ENCODE measurements at places on chromosomes 3 and 15. TPM values are rescaled to one million over a fixed set of nuclear protein-coding genes. Genes with fewer than 3 reads are reported as not detected.

Gene GNB5
- total RNA-seq, result 40.8 TPM

DNA sequence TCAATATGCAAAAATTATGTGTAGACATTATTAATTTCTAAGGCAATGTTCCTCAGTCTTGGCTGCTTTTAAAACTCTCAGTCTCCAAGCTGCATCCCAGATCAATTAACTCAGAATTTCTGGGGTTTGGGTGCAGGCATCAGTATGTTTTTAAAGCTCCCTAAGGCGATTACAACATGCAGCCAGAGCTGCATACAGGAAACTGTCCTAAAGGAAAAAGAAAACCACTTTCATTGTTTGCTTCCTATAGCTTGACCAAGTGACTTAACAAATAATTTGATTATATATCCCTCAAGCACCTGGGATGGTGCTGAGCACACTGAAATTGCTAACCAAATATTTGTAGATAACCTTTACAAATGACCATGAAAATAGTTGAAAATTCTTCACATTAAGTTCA, 194.7 kb downstream of the DTWD1 start:
- DNase-seq, result no peak
- H3K4me1 ChIP-seq, result no peaks in the 10 kb centered on the region
- H3K27ac ChIP-seq, result no peak overlapping the region
- H3K36me3 ChIP-seq, result no peaks in the 10 kb centered on the region
- no peak overlapping the region for H3K4me3 ChIP-seq

DNA sequence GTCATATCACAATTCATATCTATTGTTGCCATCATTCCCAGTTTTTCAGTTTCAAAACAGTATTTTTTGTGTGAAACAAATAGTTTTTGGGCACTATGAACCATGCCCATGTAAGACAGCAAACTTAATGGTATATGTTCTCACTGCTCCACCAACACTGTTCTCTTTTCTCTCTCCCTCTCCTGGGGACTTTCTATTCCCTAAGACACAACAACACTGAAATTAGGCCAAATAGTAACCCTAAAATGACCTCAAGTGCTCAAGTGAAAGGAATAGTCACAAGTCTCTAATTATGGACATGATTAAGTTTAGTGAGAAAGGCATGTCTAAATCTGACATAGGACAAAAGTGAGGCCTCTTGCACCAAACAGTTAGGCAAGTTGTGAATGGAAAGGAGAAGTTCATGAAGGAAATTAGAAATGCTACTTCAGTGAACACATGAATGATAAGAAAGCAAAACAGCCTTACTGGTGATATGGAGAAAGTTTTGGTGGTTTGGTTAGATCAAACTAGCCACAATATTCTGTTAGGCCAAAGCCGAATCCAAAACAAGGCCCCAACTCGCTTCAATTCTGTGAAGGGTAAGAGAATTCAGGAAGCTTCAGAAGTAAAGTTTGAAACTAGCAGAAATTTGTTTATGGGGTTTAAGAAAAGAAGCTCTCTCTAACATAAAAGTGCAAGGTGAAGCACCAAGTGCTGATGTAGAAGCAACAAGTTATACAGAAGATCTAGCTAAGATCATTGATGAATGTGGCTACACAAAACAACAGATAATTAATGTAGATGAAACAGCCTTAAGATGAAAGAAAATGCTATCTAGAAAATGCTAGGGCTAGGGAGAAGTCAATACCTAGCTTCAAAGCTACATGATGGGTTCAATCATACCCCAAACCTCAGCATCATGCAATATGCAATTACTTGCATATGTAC, 104.2 kb downstream of the CBLB start:
- peaks cover 12% of the 10 kb centered on the region for H3K36me3 ChIP-seq
- no peaks in the 10 kb centered on the region for H3K4me1 ChIP-seq
- DNase-seq, result no peak
- no peaks in the 10 kb centered on the region for H3K27me3 ChIP-seq
- H3K4me3 ChIP-seq, result no peak overlapping the region

- no peaks in the 10 kb centered on the region for H3K27me3 ChIP-seq
- peaks cover 11% of the 10 kb centered on the region for H3K4me1 ChIP-seq
- no peak for DNase-seq
- no peaks in the 10 kb centered on the region for H3K36me3 ChIP-seq
- no peak overlapping the region for H3K27ac ChIP-seq
These were observed 60.7 kb downstream of the CACNA1D start for GRCh38 chr3:53555068-53555588.

Gene STAC
- total RNA-seq, result 22.9 TPM

DNA sequence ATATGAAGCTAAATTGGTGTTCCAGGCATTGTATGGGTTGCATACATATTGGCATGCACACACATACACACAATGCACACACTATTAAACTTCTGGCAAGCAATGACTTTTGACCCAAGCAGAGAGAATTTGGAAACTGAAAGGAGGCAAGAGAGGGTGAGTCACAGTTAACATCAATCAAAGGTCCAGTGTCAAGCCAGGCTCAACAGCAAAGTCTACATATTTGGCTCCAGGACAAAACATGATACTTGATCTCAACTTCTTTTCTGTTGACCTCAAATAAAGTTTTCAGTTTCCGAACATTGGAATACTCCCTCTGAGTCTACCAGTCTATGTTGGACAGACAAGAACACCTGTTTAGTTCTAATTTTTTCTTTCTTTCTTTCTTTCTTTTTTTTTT, 28.3 kb downstream of the IL12A start:
- no peak for DNase-seq
- H3K4me1 ChIP-seq, result no peaks in the 10 kb centered on the region
- H3K27ac ChIP-seq, result no peak overlapping the region
- H3K27me3 ChIP-seq, result no peaks in the 10 kb centered on the region
- no peak overlapping the region for H3K4me3 ChIP-seq

Gene ITGA11
- 0.03 TPM for total RNA-seq

Gene C2CD4A
- 0.19 TPM for total RNA-seq

Gene NDN
- 98.1 TPM for total RNA-seq

DNA sequence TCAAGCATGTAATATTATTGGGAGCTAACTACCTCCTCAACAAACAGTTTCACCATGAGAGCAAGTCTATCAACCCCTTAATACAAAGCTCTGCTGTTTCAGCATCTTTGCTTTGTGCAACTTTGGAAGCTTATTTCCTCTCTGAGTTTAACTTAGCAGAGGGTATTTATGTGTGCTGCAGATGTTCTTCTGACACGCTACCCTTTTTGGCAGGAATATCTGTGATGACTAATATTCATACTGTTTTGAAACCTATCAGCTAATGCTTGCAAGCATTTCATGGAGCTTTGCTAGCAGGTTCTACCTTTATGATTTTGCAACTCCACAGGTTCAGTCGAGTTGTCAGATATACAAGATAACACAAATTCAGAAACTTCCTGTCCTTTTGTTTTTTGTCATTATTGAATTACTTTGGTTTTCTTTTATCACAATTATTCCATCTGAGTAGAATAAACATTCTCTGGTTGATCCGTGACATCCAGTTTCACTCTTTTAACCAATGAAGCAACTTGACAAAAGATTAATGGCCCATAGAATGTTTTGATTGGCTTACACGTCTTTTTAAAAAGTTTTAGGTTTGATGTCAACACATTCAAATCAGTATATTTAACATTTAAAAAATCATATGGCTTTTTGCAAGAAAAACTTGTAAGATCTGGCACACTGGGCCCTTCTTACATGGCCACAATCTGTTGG, 1.7 kb upstream of the SLC9A9 start:
- H3K4me1 ChIP-seq, result peaks cover 23% of the 10 kb centered on the region
- no peaks in the 10 kb centered on the region for H3K27me3 ChIP-seq
- no peak for DNase-seq
- no peak overlapping the region for H3K27ac ChIP-seq
- no peaks in the 10 kb centered on the region for H3K36me3 ChIP-seq

Gene GP5
- 0.12 TPM for total RNA-seq

Gene RTP1
- total RNA-seq, result 5.9 TPM

DNA sequence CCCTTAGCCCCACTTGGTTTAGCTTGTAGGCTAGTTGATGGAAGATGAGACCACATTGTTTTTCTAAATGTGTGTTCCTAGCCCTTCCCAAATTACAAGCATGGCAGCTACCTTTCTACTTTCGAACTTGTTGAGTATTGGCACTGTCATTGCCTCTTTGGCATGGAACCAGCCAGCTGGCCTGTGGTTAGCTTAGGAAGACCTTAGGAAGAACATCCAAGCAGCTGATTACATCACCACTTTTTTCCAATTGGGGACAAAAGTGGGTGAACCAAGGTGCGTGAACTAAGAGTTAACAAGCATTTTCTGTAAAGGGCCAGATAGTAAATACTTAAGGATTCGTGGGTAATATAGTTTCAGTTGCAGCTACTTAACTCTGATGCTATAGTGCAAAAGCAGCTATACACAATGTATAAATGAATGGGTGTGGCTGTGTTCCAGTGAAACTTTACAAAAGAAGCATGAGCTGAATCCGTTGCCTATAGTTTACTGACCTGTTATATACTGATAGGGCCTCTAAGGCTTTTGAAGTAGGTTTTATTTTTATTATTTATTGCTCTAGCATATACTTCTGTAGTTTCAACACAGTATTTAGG, 8.5 kb downstream of the KLHL18 start:
- H3K27ac ChIP-seq, result 0 out of 2 replicates have a peak overlapping the region, but pooled peaks have one; percentile 45
- H3K4me1 ChIP-seq, result no peaks in the 10 kb centered on the region
- DNase-seq, result no peak
- H3K36me3 ChIP-seq, result no peaks in the 10 kb centered on the region
- no peak overlapping the region for H3K4me3 ChIP-seq

DNA sequence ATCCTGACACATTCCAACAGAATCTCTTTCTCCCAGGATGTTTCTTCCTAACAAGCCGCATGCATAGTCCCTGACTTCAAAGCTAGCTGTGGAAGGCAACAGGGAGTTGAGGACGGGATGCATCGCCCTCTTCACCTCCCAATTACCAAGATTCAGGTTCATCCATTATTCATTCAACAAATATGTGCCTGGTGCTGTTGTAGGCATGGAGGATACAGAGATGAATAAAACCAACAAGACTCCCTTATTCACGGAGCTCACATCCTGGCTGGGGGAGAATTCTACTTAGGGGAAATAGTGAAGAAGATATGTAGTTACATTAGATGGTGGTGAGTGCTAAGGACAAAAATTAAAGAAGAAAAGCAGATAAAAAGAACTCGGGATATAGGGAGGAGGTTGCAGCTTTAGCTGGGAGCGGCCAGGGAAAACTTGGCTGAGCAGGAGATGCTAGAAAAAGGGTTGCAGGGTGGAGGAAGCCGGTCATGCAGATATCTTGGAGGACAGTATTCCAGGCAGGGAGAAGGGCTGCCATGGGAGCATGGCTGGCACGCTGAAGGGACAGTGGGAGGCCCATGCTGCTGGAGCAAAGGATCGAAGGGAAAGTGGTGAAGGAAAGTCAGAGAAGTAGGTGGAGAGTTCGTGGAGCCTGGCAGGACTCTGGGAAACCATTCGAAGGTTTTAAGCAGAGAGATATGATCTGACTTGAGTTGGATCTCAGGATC, 5.0 kb downstream of the ITGB5 start:
- DNase-seq, result no peak
- peaks cover 63% of the 10 kb centered on the region for H3K4me1 ChIP-seq
- peak overlapping the region; percentile 71 for H3K4me3 ChIP-seq
- H3K27ac ChIP-seq, result peak overlapping the region; percentile 95
- no peaks in the 10 kb centered on the region for H3K27me3 ChIP-seq
- H3K36me3 ChIP-seq, result no peaks in the 10 kb centered on the region
